Activated CD4-positive, CD25-positive, alpha-beta regulatory T cell treated with anti-CD3 and anti-CD28 coated beads, Interleukin-2, amount 50 U/mL, for 24 hours (primary cell): ENCODE measurements at places on chromosomes 16 and 17.

DNA sequence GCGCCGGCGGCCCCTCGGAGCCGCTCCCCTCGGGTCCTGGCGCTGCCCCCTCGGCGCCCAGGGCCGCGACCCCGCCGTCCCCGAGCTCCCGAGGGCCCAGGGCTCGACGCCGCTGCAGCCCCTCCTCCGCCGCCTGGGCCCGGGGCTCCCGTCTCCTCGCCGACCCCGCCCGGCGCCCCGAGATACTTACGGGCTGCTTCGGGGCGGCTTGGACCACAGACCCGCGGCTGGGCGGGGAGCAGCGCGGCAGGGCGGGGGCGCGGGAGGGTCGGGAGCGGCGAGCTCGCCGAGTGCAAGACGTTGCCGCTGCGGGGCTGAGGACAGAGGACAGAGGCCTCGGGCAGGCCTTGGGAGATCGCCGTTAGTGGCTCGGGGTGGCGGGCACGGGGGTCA lies 290 bp downstream of the TOB1 start:
- ATAC-seq, result no peak

DNA sequence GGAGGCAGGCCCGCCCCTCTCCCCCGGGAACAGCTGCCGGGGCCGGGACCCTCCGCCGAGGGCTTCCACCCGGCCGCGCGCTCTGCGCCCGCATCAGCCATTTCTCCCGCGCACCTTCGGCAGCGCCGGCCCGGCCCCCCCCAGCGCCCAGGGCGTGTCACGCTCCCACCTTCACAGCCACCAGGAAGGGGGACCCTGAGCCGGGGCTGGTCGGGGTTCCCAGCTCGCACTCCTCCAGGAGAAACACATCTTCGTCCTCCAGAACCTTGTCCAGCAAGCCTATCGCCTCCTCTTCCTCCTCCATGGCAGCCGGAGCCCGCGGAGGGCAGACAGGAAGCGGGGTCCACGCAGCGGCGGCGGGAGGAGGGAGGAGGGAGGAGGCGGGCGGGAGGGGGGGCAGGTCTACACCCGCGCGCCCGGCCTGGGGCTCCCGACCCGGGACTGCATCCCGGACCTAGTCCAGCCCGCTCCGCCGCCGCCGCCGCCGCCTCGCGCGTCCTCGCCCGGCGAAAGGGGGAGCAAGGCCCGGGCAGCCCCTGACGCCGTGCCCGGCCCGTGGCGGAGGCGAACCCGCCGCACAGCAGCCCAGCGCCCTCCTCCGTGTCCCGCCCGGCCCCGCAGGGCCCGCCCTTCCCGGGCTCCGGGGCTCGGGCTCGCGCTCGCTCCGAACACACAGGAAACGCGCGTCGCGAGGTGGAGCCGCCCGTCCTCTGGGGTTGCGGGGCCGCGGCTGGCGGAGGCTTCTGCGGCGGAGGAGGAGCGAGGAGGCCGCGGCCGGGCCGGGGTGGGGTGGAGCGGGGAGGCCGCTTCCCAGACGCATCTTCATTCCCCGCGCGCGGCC lies 70.8 kb downstream of the ABR start:
- peak; percentile 73 for ATAC-seq

DNA sequence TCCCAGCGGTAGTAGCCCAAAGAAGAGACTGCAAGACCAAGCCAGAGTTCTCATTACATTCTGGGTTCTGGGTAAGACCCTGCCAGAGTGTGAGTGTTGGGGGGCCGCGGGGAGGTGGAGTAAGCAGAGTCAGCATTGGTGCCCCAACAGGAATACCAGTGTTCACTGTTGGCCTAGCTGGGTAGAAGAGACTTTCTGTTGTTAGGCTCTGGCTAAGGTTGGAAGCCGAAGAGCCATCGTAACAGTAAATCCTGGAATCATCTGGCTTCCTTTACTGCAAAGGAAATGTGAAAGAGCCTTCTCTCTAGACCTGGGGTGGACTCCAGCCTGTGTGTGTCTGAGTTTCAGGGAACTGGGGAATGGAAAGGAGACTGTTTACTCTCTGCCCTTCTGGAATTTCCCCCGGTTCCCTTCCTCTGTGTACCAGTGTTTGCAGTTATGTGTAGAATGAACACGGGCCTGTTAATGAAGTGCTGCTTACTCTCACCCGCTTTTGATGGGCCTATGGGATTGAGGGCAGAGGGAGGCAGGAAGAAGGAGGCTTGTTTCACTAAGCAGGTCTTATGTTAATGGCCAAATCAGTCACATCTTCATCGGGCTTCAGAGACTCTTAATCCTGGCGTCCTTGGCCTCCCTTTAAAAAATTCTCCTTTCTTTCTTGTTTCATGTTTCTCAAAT lies 68.5 kb downstream of the WWP2 start:
- no peak for ATAC-seq

DNA sequence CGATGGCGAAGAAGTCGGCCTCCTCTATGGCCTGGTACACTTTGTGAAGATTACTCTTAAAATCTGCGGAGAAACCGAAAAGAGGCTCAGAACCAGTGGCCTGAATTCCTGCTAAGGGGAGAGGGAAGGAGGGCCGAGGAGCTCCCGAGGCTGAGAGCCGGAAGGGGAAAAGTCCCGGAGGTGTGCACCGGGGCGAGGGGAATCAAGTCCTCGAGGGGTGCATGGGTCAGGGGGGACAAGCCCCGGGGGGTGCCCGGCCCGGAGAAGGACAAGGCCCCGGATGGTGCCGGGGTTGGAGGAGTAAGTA lies 495 bp downstream of the PARN start:
- no peak for ATAC-seq

DNA sequence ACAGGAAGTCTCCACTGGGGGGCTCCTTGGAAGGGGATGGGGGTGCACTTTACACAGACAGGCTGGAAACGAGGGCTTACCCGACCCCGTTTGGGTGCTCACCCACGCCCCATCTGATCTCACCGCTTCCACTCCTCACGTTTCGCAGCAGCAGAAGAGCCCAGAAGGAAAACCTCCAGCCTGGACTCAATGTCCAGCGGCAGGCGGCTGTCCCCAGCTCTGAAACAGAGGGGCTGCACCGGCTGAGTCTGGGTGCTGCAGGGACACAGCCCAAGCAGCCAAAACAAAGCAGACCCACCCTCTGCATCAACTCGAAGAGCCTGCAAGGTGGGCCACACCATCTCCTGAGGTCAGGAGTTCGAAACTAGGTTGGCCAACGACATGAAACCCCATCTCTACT lies 3.9 kb downstream of the MEAK7 start:
- no peak for ATAC-seq

DNA sequence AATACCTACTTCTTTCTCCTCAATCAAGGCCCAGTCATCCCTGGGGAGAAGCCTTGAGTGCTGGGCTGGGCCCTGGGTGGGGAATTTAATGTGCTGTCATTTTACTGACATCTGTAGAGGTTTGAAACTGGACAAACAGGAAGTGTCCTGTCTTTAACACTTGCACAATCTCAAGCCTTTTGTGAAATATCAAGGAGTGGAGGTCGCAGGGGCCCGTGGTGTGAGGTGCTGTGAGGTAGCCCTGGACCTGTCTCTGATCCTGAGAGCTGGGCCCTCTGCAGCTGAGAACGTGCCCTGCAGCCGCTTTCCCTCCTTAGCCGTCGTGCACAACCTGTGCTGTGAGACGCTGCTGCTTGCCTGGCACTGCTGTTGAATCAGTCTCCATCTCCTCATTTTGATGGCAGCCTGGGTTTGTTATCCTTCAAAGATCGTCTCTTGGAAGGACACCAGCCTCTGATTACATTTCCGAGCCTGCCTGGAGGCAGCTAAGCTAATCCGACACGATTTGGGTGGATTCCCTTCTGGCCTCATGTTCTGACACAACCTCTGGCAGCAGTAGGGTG lies 29.9 kb downstream of the SMARCE1 start:
- ATAC-seq, result no peak

GRCh38 chr16:17018585-17018939 lies 452.2 kb downstream of the XYLT1 start:
- ATAC-seq, result no peak

GRCh38 chr17:41390411-41390938 lies 6.9 kb downstream of the KRT31 start:
- ATAC-seq, result no peak

DNA sequence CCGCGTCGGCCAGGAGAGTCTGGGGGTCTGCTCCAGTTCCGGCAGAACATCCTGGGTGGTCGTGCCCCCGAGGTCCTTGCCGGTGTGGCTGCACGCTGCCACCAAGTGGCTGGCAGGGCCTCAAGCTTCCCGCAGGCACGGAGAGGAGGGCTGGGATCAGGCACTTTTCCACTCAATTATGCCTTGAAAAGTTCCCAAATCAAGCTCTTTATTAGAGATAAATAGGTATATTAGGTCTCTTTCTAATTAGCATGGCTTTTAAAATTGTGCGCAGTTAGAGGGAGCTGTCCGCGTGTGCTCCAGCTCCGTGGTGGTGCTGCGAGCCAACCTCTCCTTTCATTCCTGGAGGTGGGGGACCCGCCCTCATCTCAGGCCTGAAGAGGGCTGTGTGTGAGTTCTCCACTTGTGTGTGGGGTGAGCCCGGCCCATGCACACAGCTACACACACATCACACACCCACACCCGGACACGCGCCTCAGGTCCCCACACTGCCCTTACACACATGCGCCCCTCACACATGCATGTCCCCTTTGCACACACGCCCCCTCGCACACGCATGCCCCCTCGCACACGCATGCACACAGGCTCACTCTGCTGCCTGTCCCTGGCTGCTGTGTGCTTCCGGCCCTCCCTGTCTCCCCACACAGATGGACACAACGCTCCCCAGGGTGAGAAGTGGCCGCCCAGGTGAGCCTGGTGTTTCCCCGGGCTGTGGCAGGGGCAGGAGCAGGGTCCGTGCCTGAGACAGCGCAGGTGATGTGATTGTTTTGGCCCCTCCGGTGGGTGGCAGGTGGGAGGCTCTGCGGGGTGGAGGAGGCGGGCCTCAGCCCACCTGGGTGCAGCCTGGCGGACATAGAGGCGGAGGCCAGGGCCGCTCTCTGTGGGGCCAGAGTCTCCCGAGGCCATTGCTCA lies 28.8 kb downstream of the CACNA1H start:
- ATAC-seq, result no peak

- ATAC-seq, result no peak
Measured at GRCh38 chr17:81543339-81543675, 8.8 kb downstream of the FAAP100 start.

GRCh38 chr16:19980632-19981265 lies 92.9 kb downstream of the GPR139 start:
- no peak for ATAC-seq

DNA sequence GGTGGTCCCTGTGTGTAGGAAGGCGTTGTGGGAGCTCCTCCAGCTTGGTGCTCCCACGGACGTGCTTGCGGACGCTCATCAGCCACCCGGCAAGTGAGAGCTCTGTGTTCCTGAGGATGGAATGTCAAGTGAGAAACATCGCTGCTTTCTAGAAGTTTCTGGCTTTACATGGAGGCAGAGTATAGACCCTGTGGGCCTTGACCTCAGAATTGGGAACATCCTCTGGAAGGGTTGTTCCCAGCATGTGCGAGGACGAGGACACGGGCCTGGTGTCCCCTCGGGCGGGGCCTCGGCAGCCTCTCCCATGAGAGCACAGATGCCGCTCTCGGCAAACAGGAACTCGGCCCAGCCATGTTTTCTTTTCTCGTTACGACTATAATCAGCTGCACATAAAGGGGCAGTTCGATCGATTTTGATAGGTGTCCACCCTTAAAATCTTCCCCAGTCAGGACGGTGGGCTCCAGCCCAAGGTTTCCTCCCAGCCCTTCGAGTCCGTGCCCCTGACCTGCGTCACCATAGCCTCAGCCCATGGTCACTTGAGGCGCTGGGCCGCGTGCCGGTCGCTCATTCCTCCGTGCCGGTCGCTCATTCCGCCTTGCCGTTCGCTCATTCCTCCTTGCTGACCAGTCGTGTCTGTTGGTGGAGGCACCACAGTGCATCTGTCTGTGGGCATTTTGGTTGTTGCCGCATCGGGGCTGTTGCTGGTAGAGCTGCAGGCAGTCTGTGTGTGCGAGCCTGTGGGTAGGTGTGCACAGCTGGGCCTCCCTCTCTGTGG lies 91.3 kb upstream of the ZNF750 start:
- ATAC-seq, result no peak

GRCh38 chr17:34885076-34885475 lies 76.2 kb downstream of the CCT6B start:
- ATAC-seq, result no peak

- ATAC-seq, result no peak
Measured at GRCh38 chr17:12830777-12831247, 41.5 kb downstream of the ARHGAP44 start.

DNA sequence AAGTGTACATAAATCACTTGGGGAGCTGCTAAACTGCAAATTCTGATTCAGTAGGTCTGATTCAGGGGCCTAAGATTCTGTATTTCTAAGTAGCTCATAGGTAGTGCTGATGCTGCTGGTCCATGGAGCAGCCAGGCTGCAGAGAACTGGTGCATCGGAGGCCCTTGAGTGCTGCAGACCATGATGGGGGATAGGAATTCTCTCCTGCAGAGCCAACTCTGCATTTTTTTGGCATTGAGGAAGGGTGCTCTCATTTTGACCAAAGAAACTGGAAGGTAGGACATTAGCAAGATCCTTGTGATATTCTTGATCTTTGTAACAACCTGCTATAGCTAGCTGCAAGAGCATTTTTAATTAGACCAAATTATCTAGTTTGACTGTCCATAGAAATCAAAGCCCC lies 4.7 kb downstream of the HOXB2 start:
- ATAC-seq, result no peak

DNA sequence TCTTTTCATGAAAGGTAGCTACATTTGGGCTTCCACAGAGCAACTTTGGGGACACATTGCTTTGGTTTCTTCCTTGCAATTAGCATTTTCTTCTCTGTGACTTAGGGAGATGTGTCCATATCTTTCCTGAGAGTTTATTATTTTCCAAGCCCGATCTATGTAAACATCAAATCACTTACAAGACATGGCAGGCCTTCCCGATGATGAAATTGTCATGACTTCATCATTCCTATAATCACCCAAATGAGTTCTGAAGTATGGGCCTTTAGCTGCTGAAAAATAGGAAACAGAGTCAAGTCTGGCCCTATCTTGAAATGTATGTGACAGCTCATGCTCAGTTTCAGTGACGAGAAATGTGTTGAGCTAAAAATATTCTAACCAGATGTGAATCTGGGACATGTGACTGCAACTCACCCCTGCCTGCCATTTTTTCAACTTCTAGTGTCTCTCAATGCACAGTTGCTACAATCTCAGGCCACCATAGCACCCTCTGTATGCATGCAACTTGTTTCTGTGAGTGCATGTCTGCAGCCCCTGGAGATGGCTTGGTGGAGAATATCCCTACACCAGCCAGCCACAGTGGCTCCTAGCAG lies 199.6 kb upstream of the MAF start:
- ATAC-seq, result no peak

GRCh38 chr16:88939972-88940861 lies 36.8 kb downstream of the CBFA2T3 start:
- ATAC-seq, result no peak

DNA sequence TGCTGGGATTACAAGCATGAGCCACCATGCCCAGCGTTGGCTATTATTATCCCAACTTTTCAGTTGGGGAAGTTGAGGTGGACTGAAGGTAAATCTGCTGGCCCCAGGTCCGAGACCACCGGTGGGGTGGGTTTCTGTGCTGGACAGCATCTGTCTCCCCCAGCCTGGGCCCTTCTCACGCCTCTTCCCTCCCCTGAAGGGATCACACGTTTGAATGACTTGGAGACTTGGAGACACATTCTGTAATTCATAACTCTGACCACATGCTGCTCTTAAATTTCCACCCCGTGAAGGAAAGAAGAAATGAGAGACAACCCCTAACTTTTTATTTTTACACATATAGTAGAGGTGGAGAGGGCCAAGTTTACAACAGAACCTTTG lies 109.8 kb downstream of the MSI2 start:
- ATAC-seq, result no peak
